CD4-positive, alpha-beta T cell treated with Interleukin-6 at 100 ng/mL for 8 hours (primary cell): ENCODE measurements at places on chromosomes 6 and 20.

DNA sequence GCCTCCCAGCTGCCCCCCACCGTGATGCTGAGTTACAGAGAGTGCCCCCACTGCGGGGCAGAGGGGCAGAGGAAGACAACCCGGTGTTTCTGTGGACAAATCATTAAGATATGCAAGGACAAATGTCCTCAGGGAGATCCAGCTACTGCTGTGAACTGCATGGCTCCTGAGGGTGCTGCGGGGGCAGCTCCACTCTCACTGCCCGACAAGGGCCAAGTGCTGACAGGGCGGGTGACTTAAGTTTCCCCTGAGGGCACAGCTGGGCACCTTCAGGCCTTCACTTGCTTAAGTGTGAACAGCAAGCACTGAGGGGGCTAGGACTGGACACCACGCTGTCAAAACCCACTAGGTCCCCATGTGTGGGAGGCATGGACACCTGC is 26.2 kb upstream of the TCFL5 start:
- no peak for DNase-seq

GRCh38 chr6:89492025-89492640 is 59.2 kb downstream of the ANKRD6 start:
- DNase-seq, result no peak

DNA sequence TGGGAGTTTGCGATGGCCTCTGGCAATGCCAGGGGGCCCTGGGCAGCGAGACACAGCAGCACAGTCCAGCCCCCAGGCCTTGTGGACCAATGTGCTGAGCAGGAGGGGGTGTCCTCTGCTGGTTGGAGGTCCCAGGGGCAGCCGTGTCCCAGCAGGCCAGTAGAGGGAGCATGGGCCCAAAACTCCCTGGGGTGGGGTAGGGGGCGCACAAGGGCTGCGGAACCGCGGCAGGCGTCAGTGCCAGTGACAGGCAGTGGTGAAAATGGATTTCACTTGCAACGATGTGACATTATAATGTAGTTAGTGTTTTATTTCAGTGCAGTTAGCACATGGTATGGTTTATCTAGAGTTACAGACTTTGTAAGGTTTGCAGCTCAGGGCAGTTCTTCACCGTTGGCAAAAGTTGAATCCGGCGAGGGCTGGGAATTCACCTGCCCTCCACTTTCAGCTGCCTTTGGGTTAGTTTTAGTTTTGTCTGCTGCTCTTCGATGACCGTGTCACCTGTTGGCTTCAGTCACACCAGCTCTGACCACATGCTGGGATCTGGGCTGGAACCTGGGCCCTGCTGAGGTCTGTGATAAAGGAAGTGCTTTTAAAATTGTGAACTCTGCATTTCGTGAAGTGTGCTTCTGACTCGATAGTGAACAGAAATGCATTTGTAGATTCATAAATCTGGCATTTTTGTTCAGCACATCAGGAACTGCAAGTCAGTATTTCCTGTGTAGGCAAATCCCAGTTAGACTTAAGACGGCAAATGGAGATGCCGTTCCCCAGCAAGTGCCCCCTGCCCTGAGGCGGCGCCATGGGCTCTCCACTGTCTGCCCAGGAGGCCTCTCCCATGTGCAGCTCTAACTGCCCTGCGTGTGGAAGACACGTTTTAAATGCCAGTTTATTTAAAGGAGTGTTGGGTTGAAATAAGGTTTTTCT is 46.8 kb downstream of the PYGB start:
- peak; percentile 56 for DNase-seq

GRCh38 chr20:7933346-7933745 is 6.9 kb downstream of the HAO1 start:
- no peak for DNase-seq

DNA sequence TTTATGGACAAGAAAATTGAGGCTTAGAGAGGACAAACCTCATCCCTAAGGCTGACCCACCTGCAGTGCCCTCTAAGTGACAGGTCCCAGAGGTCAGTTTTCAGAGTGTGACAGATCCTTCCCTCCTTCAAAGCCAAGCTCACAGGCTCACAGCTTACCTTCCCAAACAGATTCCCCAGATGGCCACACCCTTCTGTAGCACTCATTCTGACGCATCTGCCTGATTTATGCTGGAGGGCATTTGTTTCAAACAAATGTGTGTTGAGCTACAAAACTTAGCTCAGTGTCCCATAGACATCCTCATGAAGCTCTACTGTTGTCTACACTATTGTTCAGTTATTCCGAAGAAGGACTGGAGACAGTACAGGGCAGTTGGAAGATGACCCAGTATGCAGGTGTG is 60.6 kb upstream of the RIN2 start:
- no peak for DNase-seq
